ENCODE measurements at places on chromosomes 2 and 18.

GRCh38 chr2:186042207-186043028 lies 303.8 kb downstream of the FSIP2 start:
- DNase-seq = no peak

GRCh38 chr2:28155627-28156026 lies 237.0 kb upstream of the FOSL2 start:
- DNase-seq = no peak

GRCh38 chr2:31430439-31431165 lies 16.1 kb upstream of the XDH start:
- no peak for DNase-seq

DNA sequence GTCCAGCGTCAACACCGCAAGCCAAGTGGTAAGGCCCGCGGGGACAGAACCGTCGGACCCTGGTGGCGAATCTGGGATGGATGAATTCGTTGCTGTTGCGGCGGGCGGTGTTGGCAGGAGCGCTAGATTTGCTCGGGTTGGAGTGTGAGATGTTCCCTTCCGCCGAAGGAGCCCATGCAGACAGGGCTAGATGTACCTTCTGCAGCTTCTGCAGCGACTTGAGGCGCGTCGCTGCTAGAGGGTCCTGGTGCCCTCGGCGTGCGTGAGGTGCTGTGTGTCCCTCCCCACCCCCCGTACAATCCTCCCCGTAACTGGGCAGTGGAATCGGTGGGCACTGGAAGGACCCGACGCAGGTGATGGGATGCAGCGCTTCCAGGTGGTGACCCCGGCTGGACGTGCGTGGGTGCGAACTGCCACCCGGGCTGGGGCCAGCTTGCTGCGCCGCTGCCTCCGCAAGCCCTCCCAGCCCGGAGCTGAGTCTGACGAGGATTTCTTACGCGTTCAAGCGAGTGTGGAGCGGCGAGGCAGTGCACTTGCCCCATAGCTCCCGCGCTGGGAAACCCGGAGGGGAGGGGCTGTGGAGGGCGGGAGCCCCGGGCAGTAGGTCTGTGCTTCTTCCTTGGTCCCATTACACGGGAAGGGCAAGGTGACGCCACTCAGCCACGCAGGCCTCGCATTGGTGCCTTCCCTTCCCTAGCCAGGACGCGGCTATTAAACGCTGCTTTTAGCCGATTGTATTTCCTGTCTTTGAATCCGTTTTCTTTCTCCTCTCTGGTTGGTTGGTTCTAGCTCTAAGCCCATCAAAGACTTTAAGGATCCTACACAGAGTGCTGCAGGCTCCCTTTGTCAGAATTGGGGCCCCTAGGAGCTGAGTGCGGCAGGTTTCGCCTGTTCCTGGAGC lies 34.2 kb downstream of the CHRNA1 start:
- DNase-seq = peak; percentile 20
